ENCODE measurements at places on chromosomes 7 and 10.

- no peak for DNase-seq
These were observed 9.3 kb downstream of the KCNH2 start for GRCh38 chr7:150968734-150969372.

DNA sequence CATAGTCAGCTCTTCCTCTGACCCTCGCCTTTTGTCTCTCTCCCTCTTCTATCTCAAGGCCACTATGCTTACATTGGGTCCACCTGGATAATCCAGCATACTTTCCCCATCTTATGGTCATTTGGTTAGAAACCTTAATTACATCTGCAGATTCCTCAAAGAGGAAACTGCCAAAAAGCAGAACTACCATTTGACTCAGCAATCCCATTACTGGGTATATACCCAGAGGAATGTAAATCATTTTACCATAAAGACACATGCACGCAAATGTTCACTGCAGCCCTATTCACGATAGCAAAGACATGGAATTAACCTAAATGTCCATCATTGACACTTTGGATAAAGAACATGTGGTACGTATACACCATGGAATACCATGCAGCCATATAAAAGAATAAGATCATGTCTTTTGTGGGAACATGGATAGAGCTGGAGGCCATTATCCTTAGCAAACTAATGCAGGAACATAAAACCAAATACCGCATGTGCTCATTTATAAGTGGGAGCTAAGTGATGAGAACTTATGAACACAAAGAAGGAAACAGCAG, 114.8 kb upstream of the NPY start:
- no peak for DNase-seq

DNA sequence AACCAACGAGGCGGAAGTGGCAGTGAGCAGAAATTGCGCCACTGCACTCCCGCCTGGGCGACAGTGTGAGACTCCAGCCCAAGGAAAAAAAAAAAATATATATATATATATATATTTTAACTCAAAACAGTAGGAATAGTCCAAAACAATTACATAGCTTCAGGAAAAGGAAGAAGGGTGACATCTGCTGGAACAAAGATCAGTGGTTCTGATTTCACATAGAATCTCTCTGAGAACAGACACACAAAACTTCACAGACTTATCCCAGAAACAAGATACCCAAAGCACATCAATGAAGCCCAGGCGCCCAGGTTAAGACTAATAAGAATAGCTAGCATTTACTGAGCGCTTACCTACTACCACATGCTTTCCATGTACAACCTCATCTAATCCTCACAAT, 45.0 kb downstream of the DNMBP start:
- DNase-seq = no peak

DNA sequence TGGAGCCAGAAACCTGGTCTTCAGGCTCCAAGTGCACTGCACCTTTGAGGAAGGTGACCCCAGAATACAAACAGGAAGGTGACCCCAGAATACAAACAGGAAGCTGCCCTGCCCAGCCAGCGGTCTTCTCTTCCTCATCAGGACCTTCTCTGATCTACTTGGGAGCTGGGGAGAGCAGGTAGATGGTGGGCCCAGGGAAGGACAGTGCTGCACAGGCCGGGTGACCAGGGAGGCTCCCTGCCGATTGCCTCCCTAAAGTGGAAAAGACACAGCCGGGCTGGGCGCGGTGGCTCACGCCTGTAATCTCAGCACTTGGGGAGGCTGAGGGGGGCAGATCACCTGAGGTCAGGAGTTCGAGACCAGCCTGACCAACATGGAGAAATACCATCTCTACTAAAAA, 151.8 kb upstream of the CHST15 start:
- DNase-seq = no peak

DNA sequence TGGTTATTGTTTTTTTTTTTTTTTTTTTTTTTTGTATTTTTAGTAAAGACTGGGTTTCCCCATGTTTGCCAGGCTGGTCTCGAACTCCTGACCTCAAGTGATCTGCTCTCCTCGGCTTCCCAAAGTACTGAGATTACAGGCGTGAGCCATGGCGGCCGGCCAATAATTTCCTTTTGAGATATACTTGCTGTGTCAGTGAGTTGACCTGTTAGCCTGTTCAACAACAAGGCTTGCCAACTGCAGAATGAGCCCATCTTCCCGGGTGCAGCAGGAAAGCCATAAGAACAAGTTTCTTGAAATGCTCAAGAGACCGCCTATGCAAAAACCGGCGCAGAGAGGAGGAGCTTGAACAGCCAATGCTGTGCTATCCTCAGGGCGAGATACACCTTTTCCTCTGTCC, 112.5 kb downstream of the PRPF18 start:
- DNase-seq = no peak

DNA sequence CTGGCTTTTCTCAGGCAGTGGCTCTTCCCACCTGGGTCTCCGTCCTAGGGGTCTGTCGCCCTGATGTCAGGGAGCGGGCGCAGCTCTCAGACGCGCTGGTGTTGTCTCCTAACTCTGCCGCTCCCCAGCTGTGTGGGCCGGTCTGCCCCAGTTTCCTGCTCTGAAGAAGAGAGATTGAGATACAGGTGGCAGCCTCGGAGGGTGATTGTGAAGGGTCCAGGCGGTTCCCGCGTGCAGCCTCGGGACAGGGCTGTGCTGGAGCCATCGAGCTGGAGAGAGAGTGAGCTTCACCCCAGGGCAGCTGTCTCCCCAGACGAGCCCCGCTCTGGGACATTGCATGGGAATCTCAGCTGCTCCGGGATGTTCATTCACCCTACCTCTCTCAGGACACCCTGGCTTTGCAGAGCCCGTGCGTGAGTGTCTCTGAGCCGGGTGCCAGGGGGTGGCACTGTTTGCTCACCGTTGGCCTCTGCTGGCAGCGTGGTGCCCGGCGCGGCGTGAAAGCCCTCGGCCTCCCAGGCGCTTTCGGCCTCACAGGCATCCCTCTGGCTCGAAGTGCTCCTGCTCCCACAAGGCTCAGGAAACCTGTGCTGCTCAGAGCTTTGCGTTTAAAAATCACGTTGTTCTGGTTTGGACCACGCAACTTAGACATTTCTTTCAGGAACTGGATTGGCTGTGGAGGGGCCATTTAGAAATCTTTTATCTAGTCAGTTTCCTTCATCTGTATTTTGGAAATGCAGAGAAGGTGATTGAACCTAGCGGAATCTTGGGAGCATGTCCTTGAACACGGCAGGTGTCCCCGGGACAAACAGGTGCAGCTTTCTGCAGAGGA, 33.8 kb upstream of the ZFAND2A start:
- DNase-seq = no peak

- no peak for DNase-seq
These were observed 79.9 kb upstream of the ANLN start for GRCh38 chr7:36309716-36310115.

GRCh38 chr10:95277614-95278013, 13.2 kb downstream of the PDLIM1 start:
- DNase-seq = no peak

GRCh38 chr7:133433165-133433812, 180.4 kb downstream of the EXOC4 start:
- DNase-seq = no peak

GRCh38 chr10:10892290-10892875, 125.3 kb upstream of the CELF2 start:
- DNase-seq = no peak

DNA sequence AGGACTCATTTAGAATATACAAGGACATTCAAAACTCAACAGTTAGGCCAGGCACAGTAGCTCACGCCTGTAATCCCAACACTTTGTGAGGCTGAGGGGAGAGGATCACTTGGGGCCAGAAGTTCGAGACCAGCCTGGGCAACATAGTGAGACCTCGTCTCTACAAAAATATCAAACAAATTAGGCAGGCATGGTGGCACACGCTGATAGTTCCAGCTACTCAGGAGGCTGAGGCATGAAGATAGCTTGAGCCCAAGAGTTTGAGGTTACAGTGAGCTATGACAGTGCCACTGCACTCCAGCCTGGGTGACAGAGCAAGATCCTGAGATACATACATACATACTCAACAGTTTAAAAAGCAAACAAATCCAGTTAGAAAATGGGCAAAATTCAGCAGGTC, 44.9 kb downstream of the GNA12 start:
- no peak for DNase-seq

GRCh38 chr7:17326378-17326777, 27.9 kb downstream of the AHR start:
- DNase-seq = no peak

DNA sequence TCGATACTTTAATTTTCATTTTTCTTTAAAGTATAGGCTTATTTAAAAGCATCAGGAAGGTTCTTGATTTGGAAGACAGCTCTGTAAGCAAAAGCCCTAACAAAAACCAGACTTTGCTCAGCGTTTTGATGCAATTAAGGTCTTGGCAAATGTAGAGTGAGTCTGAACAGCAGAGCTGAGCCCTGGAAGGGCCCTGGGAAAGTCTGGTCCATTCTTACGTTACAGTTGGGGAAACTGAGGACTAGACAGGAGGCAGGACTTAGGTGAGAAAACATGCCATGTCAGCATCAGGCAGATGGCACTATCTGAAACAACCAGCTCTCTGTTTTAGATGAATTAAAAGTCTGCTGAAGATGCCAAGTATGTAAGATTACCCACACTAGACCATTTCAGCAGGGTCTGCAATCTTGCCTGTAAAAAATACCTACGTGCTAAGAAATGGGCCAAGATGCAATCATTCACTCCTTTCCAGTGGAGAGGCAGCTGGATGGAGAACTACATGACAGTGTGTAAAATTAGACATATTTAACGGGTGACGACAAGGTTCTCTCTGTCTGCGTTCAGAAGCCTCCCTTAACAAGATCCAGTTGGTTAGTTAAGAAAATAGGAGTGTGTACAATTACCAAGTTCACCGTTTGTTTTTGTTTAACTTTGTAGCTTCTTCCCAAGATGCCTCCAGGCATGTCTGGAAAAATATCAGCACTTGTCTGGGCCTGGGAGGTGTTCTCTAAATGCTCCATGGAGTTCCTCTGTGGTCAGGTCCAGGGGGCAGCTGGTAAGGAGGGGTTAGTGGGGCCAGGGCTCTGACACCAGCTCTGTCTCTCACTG, 502.3 kb upstream of the ZMIZ1 start:
- no peak for DNase-seq

DNA sequence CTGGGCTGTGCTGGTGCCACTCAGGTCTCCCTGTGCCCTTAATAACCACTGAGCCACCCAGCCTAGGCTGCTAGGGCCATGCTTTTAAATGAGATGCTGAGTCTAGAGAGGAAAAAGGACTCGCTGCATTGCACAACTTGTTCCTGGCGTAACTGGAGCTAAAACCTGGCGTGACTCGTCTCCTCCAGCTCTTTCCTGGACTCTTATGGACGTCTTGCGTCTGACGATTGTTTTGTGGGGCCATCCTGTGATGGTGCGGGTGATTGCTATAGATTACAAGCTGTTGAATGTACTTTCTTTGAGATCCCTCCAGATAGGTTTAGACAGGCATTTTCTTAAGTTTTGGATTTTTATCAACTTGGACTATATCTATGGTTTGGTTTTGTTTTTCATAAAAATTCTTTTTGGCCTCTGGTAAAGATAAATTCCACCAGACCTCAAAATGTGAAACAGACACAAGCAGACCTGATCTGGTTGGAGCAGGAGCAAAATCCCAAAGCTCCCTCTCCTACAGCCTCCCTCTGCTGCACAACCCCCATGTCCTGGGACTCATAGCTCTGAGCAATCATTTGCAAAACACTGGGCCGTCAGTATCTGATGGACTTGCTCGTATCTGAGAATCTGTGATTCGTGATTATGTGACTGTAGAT, 230.3 kb downstream of the ARHGAP12 start:
- no peak for DNase-seq

- no peak for DNase-seq
These were observed 146.9 kb downstream of the SND1 start for GRCh38 chr7:127798769-127799372.

DNA sequence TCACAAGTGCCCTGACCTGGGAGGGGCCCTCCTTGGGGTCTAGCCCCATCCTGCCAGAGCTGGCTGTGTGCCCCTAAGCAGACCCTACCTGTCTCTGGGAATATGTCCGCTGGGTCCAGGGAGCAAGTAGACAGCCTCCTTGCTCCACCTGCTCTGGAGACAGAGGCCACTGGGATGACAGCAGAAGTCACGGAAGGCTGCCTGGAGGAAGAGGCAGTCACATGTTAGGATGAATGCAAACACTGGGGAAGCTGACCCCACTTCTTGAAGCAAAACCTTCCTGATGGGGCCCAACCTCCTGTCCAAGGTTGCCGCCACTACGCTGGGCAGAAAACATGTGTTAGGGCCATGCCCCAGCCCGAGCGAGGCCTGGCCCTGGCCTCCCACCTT, 11.7 kb upstream of the LFNG start:
- DNase-seq = no peak

- DNase-seq = no peak
These were observed 26.1 kb downstream of the INPP5A start for GRCh38 chr10:132563485-132564248.

- no peak for DNase-seq
These were observed 5.5 kb downstream of the PTPRN2 start for GRCh38 chr7:158582089-158582456.

DNA sequence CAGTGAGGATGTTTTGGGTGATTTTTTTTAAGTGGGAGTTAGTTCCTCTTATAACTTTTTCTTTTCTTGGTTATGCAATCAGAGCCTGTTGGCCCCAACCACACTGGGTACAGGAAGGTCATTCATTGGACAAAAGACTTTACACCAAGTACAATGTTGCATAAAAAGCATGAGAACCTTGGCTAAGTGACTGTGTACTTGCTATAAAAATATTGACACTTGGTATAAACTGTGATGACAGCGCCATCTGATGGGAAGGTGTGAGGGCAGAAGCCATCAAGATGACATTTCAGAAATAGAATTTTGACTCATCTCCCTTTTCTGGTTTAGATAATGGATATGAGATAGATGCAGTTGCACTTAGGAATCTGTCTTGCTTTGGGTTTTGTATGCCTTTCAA, 126.4 kb upstream of the CCDC6 start:
- DNase-seq = no peak

DNA sequence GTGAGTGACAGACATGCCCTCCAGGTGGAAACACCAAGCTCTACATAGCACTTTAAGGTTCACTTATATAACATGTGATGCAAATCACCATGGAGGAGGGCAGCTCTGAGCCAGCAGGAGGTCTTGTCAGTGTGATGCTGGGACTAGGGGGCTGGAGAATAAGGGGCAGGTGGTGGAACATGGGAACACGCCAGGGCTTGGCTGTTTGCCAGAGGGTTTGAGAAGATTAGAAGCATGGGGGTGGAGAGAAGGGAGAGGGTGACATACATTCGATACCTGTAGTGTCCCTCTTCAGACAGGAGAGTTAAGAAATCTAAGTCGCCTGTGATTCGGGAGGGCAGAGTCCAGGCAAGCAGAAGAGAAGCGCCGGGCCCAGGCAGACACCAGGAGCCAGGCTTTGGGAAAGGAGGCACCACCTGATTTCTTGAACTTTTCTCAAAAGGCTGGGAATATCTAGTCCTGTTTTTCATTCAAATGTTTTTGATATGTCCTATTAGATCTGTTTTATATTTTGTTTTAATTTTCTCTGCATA, 16.9 kb upstream of the LAMB4 start:
- DNase-seq = no peak

GRCh38 chr10:17848646-17849045, 39.5 kb downstream of the MRC1 start:
- DNase-seq = no peak

GRCh38 chr10:102264371-102264770, 19.0 kb downstream of the GBF1 start:
- DNase-seq = no peak
